HuH-7.5 (cell line): ENCODE measurements at places on chromosomes 3 and 15.

DNA sequence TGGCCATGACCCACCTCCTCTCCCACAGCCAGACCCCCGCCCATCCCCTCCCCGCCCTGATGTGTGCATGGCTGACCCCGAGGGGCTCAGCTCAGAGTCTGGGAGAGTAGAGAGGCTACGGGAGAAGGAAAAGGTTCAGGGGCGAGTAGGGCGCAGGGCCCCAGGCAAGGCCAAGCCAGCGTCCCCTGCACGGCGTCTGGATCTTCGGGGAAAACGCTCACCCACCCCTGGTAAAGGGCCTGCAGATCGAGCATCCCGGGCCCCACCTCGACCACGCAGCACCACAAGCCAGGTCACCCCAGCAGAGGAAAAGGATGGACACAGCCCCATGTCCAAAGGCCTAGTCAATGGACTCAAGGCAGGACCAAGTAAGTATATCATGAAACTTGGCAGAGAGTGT lies 11.7 kb downstream of the MAP1A start:
- DNase-seq, result no peak

DNA sequence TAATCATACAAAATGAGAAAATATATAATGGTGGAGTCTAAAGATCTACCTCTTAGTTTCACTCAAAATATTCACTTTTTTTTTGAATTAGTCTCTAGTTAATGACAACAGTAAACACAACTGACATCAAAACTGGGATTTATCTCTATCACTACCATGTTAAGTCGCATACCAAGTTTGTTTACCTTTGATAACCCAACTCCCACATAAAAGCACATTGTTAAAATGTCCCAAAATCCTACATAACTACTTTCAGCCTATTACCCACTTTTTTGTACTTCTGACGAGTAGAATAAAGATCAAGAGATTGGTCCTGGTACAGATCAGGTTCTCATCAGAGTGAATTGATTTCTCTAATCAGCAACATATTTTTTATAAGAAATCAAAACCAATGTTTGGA lies 518.5 kb downstream of the EPHA3 start:
- DNase-seq, result no peak

DNA sequence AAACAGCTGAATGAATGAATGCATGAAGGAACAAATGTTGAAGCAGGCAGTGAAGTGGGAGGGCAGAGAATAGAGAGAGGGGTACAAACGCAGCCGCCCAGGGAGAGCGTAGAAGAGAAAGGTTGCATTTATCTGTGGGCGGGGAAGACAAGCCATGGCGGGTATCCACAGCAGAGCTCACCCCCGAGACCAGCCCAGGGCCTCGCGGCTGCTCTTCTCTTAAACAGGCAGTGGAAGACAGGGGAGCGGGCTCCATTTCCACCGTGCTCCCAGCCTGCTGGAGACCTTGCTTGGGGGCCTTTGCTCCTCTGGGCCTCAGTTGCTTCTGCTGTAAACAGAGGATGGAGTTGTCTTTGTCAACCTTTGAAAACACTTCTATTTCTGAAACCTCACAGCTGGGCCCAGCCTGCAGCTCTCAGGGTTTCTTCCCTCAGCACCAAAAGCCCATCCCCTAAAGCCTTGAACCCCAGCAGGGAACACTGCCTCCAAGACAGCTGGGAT lies 259.5 kb downstream of the UACA start:
- DNase-seq, result no peak

DNA sequence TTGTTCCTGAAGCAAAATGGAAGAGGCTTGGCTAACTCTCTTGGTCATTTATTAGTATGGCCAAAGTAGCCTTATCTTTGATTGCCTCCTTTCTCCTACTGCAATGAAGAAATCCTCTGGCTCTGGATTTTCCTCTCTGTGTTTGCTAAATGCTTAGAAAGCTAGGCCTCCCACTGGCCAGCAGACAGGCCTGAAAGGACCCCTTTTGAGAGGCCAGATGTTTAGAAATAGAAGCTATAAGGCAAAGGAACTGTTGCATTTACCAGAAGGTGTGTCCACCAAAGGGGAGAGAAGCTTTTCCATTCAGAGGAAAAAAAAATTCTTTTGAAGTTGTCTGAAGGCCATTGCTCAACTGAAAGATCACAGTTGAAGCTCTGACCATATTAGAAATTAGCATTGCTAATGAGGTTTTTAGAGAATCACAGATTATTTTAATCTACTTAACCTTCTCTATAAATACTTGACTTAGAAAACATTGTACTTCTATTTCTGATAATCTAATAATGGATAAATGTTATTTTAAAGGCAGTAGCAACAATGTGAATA lies 160.8 kb downstream of the SYNPR start:
- DNase-seq, result no peak

GRCh38 chr3:124784686-124785382 lies 54.6 kb downstream of the UMPS start:
- DNase-seq, result no peak

DNA sequence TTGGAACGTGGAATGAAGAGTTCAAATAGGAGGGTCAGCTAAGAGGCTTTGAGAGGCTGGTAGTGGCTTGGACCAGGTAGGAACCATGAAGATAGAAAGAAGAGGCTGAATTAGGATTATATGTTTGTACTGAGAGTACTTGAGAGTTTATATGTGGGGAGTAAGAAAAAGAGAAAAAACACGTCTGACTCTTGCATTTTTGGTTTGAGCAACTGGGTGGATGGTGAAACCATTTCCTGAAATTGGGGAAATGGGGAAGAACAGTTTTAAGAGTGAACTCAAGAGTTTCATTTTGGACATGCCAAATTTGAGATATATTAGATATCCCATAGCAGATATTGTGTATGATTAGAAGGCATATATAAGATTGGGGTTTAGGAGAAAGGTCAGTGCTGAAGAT lies 92.9 kb upstream of the TNIK start:
- no peak for DNase-seq

GRCh38 chr3:186965141-186965879 lies 35.0 kb downstream of the ST6GAL1 start:
- no peak for DNase-seq

- no peak for DNase-seq
Observed at GRCh38 chr3:60207905-60208304, 1043.3 kb downstream of the FHIT start.

- DNase-seq, result no peak
Observed at GRCh38 chr3:16297997-16298885, 33.2 kb downstream of the OXNAD1 start.

GRCh38 chr3:126939338-126939718 lies 43.6 kb upstream of the PLXNA1 start:
- DNase-seq, result peak; percentile 36

GRCh38 chr15:19973718-19974117 lies 567.9 kb downstream of the GOLGA6L6 start:
- no peak for DNase-seq

- DNase-seq, result no peak
Observed at GRCh38 chr3:149417174-149417573, 39.7 kb upstream of the TM4SF1 start.

DNA sequence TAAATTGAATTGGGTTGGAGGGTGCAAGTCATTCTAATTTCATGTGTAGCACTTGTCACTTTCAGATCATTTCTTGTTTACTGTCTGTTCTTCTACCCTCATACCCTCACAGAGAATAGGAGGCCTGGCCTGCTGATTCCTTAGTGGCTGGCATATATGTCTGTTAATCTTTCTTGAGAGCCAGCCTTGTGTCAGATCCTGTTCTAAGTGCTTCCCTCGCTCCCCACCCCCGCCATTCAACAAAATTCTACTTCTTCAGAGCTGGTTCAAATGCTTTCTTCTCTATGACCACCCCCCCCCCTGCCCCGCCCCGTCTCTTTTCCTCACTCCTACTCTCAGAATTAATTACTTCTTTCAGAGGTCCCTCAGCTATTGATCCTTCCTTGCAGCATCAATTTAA lies 1.5 kb upstream of the U2SURP start:
- DNase-seq, result no peak

DNA sequence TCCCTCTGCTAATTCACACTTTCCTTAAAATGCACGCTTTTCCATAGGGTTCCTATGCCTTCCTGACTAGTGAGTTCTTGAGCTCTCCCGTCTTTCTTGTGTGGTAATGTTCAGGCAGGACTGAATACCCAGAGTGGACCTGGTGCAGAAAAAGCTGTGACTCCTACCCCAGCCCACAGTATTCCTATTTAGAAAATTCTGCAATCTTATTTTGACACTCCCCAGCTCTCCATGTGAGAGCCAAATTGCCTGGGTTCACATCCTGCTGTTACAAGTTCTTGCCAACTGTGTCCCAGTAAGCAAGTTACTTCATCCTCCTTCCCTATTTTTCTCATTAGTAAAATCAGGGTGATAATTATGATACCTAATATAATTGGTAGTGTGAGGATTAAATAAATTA lies 290.8 kb upstream of the SLCO3A1 start:
- DNase-seq, result no peak

- no peak for DNase-seq
Observed at GRCh38 chr15:82298520-82298919, 35.9 kb downstream of the SAXO2 start.

- no peak for DNase-seq
Observed at GRCh38 chr3:28598165-28598564, 249.5 kb upstream of the AZI2 start.

- no peak for DNase-seq
Observed at GRCh38 chr3:165406425-165406824, 210.2 kb upstream of the SLITRK3 start.

DNA sequence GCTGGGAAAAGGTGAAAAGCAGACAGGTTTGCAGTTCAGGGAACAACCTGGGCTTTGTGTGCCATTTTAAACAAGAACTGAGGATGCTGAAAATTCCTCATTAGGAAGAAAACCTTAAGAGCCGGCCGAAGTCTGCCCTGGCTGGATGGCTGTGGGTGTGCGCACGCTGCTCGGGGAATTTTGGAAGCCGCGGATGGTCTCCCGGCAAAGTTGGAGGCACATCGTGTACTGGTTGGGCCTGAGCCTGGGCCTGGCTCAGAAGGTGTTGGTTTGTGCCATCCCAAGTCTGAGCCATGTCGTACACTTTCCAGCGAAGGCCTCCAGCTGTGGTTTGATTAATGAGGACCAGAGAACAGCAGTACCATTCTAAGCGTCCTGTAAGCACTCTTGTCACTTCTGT lies 188.2 kb downstream of the ATP10A start:
- no peak for DNase-seq

DNA sequence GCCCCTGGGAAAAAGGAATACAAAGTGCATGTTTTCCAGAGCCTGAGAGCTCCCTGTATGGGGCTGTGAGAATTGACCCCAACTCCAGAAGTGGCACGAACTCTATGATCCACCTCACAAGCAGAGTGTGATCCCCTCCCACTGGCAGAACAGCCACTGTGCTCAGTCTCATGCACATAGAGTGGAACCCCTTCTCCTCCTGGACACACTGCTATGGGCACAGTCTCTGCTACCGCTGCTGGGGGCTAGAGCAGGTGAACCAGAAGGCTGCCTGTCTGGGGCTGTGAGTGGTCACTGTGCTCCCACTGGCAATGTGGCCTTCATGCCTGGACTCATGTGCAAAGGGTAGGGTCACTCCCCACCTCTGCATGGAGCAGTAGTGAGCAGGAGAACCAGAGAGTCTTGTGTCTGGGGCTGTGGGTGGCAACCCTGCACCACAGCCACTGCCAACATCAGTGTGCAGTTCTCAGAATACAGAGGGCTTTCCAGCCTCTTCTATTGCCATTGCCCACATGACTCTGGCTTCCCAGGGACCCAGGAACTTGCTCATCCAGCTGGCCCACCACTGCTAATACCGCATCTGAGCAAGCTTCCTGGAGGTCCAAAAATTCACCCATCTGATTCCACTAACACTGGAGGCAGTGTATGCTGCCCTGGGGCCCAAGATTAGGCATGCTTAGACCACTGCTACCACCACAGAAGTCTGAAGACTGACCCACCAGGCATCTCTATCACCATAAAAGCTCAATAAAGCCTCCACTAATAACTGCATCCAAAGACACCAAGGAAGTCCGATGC lies 343.7 kb upstream of the SOX14 start:
- DNase-seq, result no peak

DNA sequence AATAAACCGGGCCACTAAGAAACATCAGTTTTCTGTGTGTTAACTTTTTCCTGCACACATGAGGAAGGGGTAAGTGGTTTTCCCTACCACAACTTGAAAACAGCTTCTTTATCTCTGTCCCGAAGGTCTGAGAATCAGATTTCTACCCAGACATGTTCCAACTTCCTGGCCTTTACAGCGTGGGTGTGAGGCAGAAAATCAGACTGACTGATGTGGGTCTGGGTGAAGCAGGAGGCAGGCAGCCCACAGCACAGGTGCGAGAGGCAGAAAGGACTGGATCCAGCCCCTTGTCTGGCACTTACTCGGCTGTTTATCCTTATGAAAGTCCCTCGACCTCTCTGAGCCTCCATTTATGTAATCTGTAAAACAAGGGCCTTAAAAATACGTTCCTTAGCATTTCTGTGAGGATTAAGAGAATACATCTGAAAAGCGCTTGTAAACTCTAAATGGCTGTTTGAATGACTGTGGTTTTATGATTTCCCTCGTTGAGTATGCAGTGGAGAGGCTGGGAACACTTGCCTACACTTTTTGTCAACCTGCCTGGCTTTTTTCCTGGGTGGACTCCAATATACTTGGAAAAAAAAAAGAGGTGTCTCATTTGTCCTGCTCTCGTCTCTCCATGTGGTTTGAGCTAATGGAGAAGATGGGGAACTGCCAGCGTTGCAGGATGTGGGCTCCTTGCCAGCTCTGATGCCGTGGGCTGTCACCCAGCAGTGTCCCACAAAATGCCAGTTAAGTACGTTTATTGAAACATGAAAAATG lies 3.1 kb downstream of the AGBL1 start:
- DNase-seq, result no peak

DNA sequence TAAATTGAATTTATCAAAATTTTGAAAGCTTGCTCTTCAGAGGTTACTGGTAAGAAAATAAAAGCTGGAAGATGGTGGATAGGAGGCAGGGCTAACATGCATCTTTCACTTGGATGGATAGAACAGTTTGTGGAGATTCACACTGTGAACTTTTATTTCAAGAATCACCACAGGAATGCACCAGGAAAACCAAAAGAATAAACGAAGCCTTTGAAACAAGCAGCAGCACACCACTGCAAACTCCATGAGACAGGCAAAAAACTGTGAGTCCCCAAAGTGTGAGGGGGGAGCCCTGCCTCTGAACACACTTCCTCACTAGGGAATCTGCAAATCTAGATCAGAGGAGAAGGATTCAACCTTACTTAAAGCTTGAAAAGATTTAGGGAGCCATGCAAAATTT lies 122.2 kb downstream of the RTP4 start:
- no peak for DNase-seq

GRCh38 chr3:184399410-184399809 lies 19.6 kb downstream of the CHRD start:
- no peak for DNase-seq

GRCh38 chr15:88015228-88015860 lies 241.2 kb downstream of the NTRK3 start:
- DNase-seq, result no peak
